ENCODE measurements at places on chromosomes 2 and 18. TPM values are rescaled to one million over a fixed set of nuclear protein-coding genes. Genes with fewer than 3 reads are reported as not detected.

- DNase-seq, result no peak
Measured at GRCh38 chr2:238924032-238924431, 76.1 kb downstream of the TWIST2 start.

The DUSP19 gene
- total RNA-seq, result 0.49 TPM

GRCh38 chr18:32483002-32483401 is 12.3 kb upstream of the GAREM1 start:
- DNase-seq, result no peak

DNA sequence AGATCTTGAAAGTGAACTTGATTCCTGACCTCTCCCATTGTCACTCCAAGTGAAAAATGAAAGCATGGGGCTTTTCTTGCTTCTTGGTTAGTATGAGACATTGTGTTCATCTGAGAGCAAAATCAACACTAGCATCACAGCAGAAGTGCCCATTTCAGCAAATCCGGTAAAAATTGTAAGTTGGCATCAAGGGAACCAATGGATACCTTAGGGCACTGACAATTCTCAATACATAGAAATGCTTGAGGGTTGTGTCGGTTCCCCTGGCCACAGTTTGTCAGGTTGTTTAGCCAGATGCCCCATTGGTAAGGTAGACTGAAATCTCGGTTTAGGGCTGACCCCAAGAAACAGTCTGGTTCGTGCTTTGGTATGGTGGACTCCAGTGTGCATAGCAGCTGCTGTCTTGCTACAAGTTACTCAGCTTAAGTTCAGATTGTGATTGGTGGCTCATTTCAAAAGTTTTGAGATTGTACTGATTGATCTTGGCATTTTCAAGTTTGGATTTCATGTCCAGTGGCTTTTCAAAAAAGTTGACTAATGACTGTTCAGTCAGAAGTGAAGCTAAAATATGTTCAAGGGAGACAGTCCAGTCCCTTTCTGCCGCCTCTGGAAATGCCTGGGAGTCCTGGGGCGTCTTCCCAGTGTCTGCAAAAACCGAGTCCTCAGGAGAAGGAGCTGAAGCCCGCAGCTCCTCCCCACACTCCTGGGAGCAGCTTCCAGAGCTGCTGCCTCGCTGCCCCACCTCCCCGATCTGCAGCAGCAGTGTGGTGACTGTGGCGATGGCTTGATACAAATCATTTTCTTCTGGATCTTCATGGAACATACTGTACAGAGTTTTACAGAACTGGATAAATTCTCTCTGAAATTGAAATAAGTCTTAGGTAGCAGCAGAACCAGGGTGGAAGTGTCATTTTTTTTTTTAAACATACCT is 5.6 kb downstream of the RPL31 start:
- no peak for DNase-seq

DNA sequence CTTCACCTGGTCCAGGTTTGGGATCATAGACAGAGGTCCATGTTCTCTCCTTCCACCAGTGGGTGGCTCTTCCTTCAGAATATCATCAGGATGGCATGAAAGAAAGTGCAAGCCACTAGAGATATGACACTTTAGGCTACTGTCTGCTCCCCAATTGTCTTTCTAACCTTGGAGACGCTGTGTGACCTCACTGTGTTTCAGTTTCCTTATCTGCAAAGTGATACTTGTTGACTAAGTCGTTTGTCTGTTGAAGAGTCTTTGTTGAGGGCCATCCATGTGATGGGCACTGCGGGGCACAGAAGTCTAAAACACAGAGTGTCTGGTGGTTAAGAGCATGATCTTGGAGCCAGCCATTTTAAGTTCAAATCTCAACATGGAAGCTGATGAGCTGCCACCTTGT is 259.9 kb upstream of the THSD7B start:
- DNase-seq, result no peak

DNA sequence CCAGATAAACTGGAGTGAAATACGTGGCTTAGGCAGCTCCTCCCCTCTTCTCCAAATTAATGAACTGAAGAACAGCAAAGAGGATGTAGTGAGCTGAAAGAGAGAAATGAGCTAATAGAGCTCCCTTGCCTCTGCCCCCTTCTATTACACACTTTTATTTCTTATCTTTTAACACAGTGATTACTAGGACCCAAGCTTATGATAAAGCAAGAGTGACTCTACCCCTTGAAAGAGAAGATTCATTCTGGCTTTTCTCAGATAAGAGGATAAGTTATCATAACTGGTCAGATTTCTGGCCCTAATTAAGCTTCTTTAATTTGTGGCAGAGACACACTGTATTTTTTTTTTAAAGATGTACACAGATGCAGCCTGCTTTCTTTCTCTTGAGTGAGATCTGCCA is 102.2 kb downstream of the MSTN start:
- DNase-seq, result no peak

DNA sequence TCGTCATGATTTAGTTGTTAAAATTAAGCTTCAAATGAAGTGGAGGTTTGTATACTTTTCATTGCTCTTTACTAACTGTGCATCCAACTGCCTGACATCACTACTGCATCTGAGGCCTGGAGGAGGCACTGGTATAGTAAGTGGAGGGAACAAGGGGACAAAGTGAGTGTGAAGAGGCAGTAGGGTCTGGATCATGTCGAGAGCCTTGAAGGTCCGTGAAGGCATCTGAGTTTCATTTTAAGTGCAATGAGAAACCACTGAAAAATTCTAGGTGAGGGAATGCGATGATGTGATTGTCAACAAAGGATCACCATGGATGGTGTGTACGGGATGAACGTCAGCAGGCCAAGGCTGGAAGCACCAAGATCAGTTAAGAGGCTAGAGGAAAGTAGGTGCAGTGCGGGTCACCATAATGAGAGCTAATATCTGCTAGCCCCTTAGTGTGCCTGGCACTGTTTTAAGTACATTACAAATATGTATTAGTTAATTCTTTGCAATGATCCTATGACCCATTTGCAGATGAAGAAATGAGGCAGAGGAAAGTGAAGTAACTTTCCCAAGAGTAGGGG is 96.1 kb downstream of the CABYR start:
- no peak for DNase-seq

The KATNAL2 gene
- total RNA-seq, result 2.6 TPM

- no peak for DNase-seq
Measured at GRCh38 chr18:23257686-23258565, 122.6 kb downstream of the CABLES1 start.

- DNase-seq, result no peak
Measured at GRCh38 chr2:3689998-3690748, 13.2 kb upstream of the DCDC2C start.

The GPR155 gene
- 2.8 TPM for total RNA-seq

- DNase-seq, result no peak
Measured at GRCh38 chr18:62384610-62385097, 59.5 kb downstream of the TNFRSF11A start.

GRCh38 chr18:26662996-26663395 is 114.6 kb upstream of the KCTD1 start:
- DNase-seq, result no peak

The HDAC4 gene
- total RNA-seq, result 30.9 TPM

DNA sequence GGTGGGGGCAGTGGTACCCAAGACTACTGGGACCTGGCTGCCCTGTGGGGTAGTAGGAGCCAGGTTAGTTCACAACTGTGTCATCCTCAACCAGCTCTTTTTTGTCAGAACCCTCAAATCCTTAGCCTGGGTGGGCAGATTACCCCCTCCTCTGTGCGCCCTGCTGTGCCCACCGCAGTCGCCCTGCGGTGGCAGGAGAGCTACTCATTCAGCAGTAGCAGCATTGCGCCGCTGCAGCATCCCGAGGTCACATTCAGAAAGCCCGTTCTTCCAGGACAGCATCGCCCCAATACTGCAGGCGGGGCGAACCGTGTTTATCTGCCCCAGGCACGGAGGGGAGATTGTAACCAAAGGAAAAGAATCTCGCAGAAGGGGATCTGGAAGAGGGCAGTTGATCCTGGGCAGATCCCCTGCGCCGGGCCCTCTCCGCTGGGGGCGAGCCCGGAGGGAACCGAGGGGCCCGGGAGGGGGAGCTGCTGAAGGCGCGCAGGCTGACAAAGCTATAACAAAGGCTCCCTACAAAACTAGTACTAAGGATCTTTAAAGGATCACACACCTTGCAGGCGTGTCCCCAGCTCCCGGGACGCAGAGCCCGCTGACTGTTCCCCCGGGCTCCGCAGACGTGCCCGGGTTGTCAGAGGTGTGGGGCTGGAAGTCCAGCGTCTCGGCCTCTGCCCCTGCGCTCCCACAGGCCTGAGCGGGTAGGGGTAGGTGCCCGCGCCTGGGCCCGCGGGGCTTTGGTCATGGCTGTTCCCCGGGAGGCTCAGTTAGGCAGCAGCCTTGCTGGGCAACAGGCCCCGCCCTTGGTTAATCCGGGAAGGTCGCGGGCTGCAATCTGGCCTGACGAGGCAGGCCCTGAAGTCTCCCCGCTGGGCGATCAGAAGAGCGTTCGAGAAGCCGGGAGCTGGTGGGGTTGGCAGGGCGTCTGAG is 13.2 kb downstream of the POU3F3 start:
- no peak for DNase-seq

DNA sequence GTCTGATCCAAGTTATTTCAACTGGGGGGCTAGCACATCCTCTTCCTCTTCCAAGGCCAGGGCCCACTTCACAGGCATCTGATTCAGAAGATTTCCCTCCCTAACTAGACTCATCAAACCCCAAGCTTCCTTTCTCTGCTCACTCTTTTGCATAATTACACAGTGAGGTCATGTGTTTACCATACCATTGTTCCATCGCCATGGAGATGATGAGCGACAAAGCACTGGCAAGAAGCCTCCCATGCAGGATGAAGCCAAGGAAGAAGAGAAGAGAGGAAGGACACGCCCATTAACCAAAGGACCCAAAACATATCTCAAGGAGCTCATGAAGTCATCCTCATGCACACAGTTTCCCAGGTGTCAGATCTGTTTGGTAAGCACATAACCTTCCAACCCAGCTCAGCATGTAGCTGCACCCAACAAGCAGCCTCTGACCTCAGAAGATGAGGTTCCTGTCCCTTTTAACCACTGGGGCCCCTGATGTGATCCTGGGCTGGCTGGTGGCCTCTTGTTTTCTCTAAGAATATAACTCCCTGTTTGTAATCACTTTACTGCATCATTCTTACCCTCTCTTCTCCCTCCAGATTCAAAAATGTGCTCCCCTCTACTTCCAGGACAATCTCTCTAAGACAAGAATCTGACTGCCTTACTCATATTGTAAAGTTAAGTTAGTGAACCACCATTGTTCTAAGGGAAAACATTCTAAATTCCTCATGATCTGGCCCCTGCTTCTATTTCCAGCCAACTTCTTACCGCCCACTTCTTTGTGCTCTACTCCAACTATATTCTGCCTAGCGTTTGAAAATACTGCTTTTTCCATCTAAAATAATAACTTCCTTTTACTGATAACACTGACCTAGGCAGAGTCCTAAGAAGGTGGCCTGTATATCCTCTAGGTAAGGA is 190.1 kb downstream of the TTC32 start:
- no peak for DNase-seq

GRCh38 chr18:23235860-23236259 is 100.6 kb downstream of the CABLES1 start:
- DNase-seq, result no peak

DNA sequence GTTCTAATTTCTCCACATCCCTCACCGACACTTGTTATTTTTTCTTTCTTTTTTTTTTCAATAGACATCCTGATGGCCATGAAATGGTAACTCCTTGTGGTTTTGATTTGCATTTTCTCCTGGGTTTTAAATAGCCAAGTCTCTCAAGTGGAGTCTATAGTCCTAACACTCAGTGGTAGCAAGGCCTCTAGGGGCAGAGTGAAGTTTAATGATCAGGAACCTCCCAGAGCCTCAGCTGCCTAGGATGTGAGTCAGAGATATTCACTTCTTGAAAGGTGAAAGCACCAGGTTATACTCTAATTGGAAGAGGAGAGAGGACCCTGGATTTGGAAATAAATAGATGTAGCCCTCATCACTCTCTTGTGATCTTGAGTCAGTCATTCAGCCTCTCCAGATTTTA is 62.7 kb upstream of the CAPN13 start:
- no peak for DNase-seq

- no peak for DNase-seq
Measured at GRCh38 chr2:241561832-241562231, 3.3 kb downstream of the BOK start.

DNA sequence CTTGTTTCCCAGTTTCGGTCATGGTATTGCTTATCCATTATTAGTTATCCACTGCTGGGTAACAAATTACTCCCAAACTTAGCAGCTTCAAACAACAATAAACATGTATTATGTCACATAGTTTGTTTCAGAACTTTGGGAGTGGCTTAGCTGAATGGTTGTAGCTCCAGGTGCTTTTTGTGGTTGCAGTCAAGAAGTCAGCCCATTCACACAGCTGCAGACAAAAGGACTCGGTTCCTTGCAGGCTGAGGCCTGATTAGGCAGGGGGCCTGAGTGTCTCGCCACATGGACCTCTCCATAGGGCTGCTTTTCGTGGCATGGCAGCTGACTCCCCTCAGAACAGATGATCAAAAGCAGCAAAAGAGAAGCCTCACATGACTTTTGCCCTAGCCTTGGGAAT is 58.2 kb upstream of the ITGA4 start:
- DNase-seq, result no peak

DNA sequence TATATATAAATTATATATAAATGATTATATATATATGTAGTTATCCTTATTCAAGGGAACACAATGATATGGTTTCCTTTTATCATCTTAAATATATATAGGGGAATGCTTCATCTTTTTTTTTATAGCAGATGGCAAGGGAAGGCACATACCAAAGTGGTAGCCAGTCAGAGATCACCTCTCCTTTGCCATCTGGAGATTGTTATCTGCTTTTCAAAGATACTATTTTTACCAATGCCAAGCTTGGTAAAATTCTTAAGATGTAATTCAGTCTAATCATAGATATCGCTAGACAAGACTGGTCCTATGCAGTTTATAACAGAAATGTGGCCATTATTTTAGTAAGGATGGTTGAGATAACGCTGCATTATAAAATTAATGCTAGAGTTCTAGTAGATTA is 64.7 kb upstream of the DSEL start:
- DNase-seq, result no peak

DNA sequence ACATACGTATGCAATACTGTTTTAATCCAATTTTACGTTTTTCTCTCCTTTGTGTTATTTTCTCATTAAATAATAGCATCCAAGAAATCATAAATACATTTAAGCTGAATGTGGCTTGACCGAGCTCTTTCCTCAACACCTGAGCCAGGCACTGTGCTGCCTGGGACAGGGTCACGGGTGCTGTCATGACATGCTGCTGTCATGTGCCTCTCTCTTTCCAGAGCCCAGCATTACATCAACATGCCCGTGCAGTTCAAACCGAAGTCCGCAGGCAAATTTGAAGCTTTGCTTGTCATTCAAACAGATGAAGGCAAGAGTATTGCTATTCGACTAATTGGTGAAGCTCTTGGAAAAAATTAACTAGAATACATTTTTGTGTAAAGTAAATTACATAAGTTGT is 94.1 kb upstream of the LDLRAD4 start:
- no peak for DNase-seq

- DNase-seq, result no peak
Measured at GRCh38 chr2:192584976-192585375, 390.2 kb upstream of the TMEFF2 start.

GRCh38 chr2:39523308-39524044 is 86.4 kb upstream of the MAP4K3 start:
- DNase-seq, result no peak

DNA sequence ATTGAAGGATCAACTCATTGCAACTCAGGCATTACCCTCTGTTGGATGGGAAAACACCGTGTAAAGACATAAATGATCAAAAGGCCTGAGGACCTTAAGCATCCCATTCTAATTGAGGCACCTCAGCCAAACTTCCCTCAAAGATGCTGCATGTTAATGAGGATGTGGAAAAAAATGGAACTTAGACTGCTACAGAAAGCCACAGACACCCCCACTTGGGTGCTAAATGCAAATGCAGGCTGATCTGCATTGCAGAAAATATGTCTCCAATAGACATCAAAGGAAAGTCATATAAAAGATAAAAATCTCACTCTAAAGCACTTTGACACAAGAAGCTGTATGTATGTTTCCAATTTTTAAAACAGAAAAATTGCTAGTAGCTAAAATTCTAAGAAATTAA is 504.7 kb downstream of the KCNJ3 start:
- no peak for DNase-seq
